ENCODE measurements at places on chromosomes 6 and 20. TPM values are rescaled to one million over a fixed set of nuclear protein-coding genes. Genes with fewer than 3 reads are reported as not detected.

- DNase-seq: no peak
- no peak overlapping the region for H3K4me3 ChIP-seq
- H3K27me3 ChIP-seq: no peaks in the 10 kb centered on the region
- H3K36me3 ChIP-seq: peaks cover 22% of the 10 kb centered on the region
Measured at GRCh38 chr6:20487669-20488375, 46.4 kb upstream of the CDKAL1 start.

DNA sequence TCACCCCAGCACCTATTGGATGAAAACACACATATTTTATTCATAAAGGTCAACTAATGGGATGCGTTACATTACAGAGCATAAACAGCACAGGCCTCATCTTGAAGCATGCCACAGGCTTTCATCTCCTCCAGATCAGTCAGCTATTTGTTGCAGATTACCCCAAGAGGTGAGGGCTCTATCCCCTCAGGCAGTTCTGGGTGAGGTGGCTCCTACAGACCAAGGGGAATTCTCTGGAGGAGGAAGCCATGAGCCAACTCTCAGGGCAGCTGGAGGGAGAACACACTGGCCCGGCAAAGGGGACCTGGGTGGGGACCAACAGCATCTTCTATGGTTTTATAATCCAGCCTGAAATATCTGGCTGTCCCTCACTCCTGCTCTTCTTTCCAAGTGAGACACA is 126.4 kb upstream of the BTBD3 start:
- no peaks in the 10 kb centered on the region for H3K27me3 ChIP-seq
- no peak overlapping the region for H3K27ac ChIP-seq
- no peaks in the 10 kb centered on the region for H3K36me3 ChIP-seq
- no peak overlapping the region for H3K4me3 ChIP-seq
- no peak for DNase-seq

DNA sequence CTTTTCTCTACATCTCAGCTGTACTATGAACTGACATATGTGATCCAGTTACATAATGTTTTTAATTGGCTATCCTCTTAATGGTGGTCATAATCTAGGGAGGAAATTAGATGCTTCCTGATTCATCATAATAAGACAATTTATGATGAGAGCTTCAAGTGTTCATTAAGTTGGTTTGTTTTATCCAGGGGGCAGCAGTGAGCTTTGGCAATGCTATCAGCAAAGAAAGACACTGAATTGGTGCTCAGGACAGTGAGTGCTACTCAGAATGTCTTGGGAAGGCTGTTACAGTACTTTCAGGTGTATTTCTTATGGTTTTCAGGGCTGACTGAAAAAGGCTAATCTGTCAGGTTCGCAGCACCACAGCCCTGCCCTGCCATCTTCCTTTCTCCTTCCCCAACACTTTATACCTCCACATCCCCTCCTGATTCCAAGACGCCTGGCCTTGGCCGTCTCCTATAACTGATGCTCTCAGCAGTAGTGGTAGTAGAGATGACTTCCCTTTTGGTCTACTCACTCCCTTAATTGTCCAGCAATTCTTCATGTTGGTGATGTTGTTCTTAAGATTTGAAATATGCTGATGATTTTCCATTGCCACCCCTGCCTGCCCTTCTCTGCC is 67.0 kb upstream of the TNFAIP3 start:
- DNase-seq: peak; percentile 64
- H3K27me3 ChIP-seq: no peaks in the 10 kb centered on the region
- H3K4me1 ChIP-seq: no peaks in the 10 kb centered on the region
- no peak overlapping the region for H3K4me3 ChIP-seq
- no peak overlapping the region for H3K27ac ChIP-seq

SMPDL3A gene
- total RNA-seq: 10.2 TPM

DNA sequence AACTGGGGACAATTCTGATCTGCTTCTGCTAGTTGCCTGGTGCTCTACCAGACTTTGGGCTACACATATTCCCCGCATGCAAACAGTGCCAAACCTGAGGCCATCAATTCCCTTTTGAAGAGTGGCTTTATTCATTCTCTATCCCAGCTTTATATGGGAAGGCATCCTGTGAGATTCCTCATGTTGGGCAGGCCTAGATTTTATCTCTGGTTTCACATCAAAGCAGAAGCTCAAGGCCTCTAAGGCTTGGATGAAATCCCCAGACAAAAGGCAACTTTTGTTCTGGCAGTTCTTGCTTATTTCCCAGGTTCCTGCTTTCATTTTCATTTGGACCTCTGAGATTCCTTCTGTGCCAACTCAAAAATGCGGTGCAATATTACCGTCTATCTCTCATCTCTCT is 648.8 kb downstream of the QKI start:
- peaks cover 8% of the 10 kb centered on the region for H3K4me1 ChIP-seq
- H3K27ac ChIP-seq: no peak overlapping the region
- no peaks in the 10 kb centered on the region for H3K27me3 ChIP-seq
- DNase-seq: no peak

DNA sequence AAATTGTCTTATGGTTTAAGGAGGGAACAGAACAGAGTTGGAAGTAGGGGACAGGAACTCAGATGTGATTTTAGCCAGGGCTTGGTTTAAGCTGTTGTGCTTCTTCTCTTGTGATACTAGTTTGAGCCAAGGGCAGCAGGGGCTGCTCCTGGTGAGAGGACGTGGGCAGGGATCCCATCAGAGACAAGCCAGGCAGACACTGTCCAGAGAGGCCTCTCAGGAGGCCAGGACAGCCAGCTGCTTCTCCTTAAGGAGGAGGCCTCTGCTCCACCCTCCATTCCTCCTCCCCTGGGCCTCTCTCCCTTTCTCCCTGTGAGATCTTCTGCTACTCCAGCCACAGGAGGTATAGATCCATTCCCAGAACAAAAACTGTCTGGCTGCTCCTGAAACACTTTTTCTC is 108.4 kb upstream of the MLN start:
- no peak overlapping the region for H3K27ac ChIP-seq
- H3K4me1 ChIP-seq: peaks cover 12% of the 10 kb centered on the region
- H3K4me3 ChIP-seq: no peak overlapping the region
- no peaks in the 10 kb centered on the region for H3K36me3 ChIP-seq

CBLN4 gene
- 0.09 TPM for total RNA-seq

PRSS35 gene
- 102 TPM for total RNA-seq

RTEL1 gene
- 8.4 TPM for total RNA-seq

Data from muscle of leg (tissue), 16 donors.